ENCODE measurements at places on chromosomes 12 and 14.

GRCh38 chr12:10212739-10213131 lies at the start of gene GABARAPL1:
GABARAPL1 (plus strand) TSS chr12:10212877; CDS start chr12:10213130, 253 bp downstream.
- no peak for DNase-seq

- no peak for DNase-seq
Observed at GRCh38 chr12:56877195-56878009, 56.8 kb downstream of the SDR9C7 start.

GRCh38 chr12:3359478-3359877 lies 131.5 kb upstream of the PRMT8 start:
- DNase-seq: no peak

DNA sequence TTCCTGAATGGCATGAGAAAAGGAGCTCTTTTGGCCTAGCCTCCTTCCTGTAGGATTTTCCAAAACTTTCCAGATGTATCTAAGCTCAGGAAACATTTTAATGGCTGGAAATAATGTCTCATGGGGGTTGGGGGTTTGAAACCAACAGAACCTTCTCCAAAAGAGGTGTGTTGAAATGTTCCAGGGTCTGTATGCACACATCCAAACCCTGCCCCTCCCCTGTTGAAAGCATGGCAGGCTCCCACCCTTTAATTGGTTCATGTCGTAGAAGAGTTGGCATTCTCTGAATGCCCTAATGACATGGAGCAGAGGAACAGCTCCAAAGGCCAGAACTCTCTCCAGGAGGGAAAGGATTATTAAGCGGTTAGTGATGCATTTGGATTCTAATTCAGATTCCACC lies 353.2 kb downstream of the ZFP36L1 start:
- DNase-seq: no peak

DNA sequence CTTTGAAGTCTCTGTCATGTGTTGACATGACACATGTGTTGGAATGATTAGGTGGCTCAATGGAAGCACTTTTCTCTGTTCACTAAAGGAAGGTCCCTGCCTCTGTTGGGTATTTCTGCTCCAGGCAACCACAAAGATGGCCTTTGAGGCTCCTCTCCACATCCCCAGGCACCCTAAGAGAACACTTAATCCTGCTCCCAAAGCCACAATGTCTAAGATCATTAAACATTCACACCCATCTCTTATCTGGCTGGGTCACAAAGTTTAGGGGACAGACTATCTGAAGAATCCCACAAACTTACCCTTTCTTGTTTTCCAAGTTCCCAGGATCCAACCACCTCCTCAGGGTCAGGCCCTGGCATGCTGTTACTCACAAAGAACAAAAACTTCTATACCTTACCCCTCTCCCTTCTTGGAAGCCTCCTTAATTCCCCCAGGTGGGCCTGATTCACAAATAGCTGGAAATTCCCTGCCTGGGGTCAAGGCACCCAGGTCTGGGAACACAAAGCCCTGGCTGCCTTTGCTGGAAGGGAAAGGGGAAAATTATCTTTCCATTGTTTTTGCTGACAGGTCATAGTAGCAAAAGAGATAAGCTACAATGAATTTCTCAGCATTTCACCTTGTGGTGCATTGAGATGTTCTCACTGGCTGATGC lies 333.7 kb downstream of the PCNX1 start:
- no peak for DNase-seq

DNA sequence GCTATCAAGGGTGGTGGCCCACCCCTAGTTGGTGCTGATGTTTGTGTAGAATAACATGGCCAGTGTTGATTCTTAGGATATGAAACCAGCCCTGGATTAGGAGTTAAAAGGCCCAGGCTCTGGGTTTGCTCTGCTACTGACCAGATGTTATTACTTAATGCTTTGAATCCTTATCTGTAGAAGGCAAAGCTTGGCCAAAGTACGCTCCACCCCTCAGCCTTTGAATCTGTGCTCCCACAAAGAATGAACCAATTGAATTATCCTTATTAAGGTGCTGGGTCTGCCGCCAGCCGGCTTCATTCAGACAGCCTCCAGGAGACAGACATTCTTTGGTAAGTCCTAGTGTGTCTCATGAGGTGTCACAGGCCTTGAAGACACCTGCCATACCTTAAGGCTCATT lies 41.8 kb downstream of the AKAP3 start:
- no peak for DNase-seq

DNA sequence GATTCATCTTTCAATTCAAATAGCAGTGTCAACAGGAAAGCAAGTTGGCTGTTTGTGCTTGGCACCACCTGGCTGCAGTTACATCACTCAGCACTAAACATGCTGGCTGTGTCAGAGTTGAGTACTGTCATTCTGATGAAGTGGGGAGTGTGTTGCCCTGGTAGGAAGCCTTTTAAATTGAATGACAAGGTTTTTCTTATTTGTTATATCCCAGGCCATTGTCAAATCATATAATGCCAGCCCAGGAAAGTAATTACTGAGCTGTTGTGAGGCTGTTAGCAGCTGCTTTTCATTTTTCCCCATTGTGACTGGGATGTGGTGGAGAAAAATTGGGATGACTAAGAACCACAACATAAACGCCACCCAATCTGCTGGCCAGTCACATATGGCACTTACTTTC lies 106.5 kb upstream of the PRKD1 start:
- no peak for DNase-seq

- peak; percentile 47 for DNase-seq
Observed at GRCh38 chr14:90758028-90758889, 58.0 kb downstream of the TTC7B start.

GRCh38 chr12:113875691-113876090 lies 90.4 kb downstream of the RBM19 start:
- DNase-seq: no peak

DNA sequence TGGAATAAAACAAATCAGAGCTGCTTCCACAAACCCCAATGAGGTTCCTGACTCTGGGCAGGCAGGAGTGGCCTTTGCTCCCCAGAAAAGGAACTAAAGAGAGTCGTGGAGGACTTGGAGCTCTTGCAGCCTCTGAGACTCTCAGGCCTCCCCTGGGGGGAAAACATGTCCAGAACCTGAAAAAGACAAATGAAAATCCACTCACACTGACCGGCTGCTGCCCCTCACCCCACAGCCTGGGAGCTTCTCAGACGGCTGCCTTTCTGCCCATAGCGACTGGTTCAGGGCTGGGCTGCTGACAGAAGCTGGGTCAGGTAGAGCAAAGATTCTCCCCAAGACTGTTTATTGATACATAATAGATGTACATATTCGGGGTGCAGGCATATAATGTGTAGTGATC lies 356.0 kb downstream of the ADGRD1 start:
- DNase-seq: no peak

DNA sequence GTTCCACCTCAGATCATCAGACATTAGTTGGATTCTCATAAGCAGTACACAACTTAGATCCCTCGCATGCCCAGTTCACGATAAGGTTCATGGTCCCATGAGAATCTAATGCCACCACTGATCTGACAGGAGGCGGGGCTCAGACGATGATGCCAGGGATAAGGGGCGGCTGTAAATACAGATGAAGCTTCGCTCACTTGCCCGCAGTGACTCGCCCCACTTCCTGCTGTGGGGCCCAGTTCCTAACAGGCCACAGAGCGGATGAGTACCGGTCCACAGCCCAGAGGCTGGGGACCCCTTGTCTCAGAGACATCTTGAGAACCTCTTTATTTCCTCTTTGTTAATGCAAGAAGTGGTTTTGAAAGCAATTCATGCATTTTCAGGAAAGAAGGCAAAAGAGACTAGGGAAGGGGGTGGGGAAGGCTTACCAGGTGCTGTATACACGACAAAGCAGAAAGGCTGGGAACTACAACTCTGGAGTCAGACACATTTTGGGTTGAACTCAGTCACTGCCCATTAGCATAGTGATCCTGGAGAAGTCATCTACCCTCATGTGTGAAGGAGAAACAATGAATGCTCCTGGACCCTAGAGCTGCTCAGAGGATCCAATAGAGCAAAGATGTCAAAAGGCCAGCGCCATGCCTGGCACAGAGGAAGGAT lies 68.7 kb downstream of the EID3 start:
- no peak for DNase-seq

DNA sequence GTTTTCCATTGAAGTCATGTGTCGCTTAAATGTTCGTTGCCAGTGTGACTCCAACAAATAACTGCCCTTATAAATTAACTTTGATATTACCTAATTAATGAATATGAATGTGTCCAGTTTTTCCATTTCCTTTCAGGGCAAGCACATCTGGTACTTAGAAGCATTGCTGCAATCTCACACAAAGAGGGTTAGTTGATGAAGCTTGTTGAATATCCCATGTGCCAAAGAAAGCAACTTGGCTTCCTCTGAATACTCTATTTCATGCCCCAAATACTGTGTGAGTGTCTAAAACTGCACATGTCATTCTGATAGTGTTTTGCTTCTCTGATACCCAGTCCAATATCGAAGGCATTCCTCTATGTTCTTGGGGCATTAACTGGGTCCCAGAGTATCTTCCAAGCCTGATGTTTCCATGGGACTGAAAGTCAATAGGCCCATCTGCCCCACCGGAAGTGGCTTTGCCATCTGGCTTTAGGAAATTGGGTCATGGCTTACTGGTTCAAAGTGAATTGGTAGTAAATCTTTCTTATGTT lies 75.8 kb upstream of the CNTN1 start:
- peak; percentile 8 for DNase-seq

DNA sequence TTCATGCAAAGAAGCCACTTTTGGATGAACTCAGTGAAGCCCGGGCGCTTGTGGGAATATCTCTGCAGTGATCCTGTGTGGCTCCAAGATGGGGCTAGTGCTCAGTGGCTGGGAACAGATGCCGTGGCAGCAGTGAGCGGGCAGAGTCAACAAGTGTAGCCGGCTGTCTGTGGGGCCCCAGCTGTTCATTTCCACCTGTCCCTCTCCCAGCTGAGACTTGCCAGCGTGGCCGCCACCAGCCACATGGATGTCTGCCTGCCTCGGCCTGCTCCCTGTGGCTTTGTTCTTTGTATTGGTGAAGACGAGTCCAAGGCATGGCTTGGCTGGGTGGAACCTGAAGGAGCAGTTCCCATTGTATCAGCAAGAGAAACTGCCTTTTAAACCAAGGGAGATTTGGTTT lies 77.3 kb downstream of the NOS1 start:
- no peak for DNase-seq

DNA sequence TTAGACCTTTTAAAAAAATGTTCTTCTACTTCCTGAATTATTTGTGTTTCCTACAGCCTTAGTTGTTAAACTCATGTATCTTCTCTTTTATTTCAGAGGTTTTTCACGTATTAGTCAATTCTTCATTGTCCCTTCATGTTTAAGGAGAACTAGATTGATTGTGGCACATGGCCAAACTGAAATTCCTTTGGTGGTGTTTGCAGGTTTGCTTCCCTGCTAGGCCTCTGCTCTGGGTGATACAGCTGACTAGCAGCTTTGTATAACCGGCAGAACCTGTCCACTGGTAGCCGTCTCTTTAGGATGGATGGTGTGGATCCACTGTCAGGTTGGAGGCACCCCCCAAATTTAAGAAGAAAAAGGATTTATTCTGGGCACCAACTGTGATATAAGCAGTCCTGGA lies 262.1 kb downstream of the FBXL14 start:
- DNase-seq: no peak

DNA sequence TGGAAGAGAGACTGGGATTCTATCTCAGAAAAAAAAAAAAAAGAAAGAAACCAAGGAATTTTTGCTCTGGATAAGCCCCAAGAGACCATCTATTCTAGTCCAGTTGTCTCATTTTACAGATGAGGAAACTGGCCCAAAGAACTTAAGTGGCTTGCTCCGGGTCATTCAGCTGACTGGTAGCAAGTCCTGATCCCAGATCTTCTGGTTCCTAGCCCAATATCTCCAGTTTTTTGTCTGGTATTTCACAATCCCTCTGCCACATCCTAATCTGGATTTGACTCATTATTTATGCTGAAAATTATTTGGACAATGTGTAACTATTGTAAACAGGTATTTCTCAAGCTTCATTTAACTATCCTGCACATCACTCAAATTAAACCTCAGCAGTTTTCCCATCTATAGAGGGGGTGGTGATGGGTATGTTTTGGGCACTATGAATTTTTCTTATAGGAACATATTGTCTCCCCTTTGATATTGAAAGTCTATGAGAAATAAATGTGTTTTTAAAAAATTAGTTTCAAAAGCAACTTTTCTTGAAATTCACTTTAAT lies 43.4 kb downstream of the PPP2R5E start:
- DNase-seq: peak; percentile 34

DNA sequence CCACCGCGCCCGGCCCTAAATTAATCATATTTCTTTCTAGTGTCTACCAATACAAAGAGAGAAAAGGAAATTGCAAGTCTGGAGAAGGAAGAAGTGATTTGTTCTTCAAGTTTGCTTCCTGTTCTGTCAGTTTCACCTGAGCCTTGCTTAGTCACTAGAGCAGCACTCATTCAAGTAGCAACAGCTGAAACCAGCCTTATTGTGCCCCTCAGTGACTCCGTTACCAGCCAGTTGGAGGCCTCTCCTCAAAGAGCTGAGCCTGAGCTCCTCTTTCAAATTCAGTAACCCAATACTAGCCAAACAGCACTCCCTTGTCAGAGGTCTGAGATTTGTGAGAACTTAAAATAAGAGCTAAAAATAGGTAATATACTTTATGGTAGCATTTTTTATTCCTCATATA lies 17.4 kb downstream of the PAWR start:
- no peak for DNase-seq

- no peak for DNase-seq
Observed at GRCh38 chr14:96231526-96232130, 24.4 kb upstream of the BDKRB1 start.

GRCh38 chr14:75543253-75543652 lies 21.0 kb downstream of the BATF start:
- DNase-seq: no peak

- DNase-seq: no peak
Observed at GRCh38 chr14:71487941-71488340, 444.3 kb upstream of the RGS6 start.

DNA sequence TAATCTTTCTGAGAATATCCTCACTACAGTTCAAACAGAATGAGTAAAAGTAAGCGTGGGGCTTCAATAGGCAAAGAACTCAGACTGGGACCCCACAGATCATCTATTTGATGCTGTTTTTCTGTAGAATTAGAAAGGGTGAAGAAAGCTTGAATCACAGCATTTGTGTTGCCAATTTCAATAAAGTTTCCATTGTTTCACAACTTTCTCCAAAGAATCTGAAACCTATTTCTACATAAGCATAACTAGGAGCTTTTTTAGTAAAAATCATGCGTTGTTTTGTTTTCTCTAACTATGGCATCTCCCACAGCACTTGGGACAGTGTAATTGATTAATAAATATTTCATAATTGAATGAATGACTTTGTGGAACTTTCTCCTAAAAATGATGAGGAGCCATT lies 16.7 kb upstream of the NEDD1 start:
- DNase-seq: no peak

- no peak for DNase-seq
Observed at GRCh38 chr12:83318386-83319098, 631.8 kb downstream of the TMTC2 start.

DNA sequence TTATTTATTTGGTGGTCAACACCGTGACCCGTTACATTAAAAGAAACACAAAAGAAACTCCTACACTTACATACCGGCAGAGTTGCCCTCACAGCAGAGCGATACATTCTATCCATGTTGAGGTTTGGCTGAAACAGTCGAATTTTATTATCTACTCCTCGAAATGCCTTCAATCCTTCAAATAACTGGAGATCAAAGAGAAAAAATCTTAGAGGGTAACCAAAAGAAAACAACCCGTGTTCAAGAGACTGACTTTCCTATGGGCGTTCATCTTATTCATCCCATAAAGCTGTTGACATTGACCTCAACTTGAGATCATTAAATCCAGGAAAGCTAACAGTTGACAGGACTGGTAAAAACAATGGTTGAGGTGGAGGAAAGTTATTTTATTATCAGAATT lies 67.7 kb downstream of the BCAT1 start:
- DNase-seq: no peak
